ENCODE measurements at places on chromosomes 2 and 18. TPM values are rescaled to one million over a fixed set of nuclear protein-coding genes. Genes with fewer than 3 reads are reported as not detected.

The LYPD1 gene
- total RNA-seq: not detected

The UBXN4 gene
- 96.9 TPM for total RNA-seq

The INHBB gene
- total RNA-seq: not detected

The AFF3 gene
- 0.53 TPM for total RNA-seq

The TDRD15 gene
- not detected for total RNA-seq

DNA sequence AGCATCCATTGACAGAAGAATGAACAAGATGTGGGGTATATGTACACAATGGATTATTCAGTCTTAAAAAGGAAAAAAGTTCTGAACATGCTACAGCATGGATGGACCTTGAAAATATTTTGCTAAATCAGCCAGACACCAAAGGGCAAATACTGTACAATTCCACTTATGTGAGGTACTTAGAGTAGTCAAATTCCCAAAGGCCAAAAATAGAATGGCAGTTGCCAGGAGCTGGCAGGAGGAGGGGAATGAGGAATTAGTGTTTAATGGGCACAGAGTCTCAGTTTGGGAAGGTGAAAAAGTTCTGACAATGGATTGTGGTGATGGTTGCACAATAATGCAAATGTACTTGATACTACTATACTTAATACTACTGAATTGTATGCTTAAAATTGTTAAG lies 193.2 kb downstream of the MBD2 start:
- no peak overlapping the region for H3K27ac ChIP-seq
- no peak overlapping the region for H3K4me3 ChIP-seq
- no peaks in the 10 kb centered on the region for H3K36me3 ChIP-seq
- no peaks in the 10 kb centered on the region for H3K27me3 ChIP-seq

- H3K27me3 ChIP-seq: no peaks in the 10 kb centered on the region
- H3K4me3 ChIP-seq: no peak overlapping the region
- no peaks in the 10 kb centered on the region for H3K4me1 ChIP-seq
- H3K36me3 ChIP-seq: no peaks in the 10 kb centered on the region
- no peak overlapping the region for H3K27ac ChIP-seq
- DNase-seq: no peak
These were observed 304.8 kb downstream of the RND3 start for GRCh38 chr2:150182566-150183235.

GRCh38 chr2:71716697-71717624 lies 263.6 kb downstream of the DYSF start:
- H3K27me3 ChIP-seq: no peaks in the 10 kb centered on the region
- H3K27ac ChIP-seq: no peak overlapping the region
- H3K4me3 ChIP-seq: no peak overlapping the region
- no peaks in the 10 kb centered on the region for H3K4me1 ChIP-seq
- no peaks in the 10 kb centered on the region for H3K36me3 ChIP-seq

DNA sequence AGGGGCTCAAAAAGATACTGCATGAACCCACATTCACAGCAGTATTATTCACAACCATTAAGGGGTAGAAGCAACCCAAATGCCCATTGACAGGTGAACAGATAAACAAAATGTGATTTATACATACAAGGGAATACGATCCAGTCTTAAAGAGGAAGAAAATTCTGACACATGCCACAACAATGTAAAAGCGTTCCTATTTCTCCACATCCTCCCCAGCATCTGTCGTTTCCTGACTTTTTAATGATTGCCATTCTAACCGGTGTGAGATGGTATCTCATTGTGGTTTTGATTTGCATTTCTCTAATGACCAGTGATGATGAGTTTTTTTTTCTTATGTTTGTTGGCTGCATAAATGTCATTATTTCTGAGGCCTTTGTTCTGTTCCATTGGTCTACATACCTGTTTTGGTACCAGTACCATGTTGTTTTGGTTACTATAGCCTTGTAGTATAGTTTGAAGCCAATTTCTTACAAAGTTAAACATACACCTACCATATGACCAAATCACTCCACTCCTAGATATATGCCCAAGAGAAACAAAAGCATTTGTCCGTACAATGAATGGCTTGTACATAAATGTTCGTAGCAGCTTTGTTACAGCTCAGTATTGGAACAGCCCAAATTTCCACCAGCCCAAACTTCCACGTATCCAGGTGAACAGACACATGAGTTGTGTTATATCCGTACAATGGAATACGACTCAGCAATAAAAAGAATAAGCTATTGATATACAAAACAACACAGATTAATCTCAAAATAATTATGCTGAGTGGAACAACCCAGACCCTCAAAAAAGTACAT lies 85.1 kb downstream of the TMEM131 start:
- H3K36me3 ChIP-seq: no peaks in the 10 kb centered on the region
- DNase-seq: no peak
- no peaks in the 10 kb centered on the region for H3K27me3 ChIP-seq
- H3K4me3 ChIP-seq: no peak overlapping the region

DNA sequence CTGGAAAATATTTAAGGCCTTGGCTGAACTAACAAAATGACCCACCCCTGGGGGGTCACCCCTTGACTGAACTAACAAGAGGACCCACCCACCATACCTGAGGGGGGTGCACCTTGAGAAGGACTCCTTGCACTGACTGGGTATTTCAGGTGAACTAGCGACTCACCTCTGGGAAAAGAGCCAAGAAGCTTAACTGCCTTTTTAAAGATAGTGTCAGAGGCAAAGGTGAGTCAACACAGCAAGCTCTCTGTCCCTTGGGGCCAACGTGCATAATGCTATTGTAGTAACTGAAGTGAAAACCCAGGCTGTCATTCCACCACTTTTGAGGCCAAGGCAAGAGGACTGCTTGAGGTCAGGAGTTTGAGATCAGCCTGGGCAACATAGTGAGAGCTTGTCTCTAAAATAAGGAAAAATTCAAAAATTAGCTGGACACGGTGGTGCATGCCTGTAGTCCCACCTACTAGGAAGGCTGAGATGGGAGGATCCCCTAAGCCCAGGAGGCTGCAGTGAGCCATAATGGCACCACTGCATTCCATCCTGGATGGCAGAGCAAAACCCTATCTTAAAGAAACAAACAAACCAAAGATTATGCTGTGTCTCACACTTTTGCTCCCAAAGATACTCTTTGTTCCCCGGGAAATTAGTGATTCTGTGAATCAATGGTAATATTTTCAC lies 36.4 kb upstream of the ZCCHC2 start:
- H3K27me3 ChIP-seq: no peaks in the 10 kb centered on the region
- H3K4me1 ChIP-seq: no peaks in the 10 kb centered on the region
- no peak for DNase-seq
- no peak overlapping the region for H3K4me3 ChIP-seq
- no peak overlapping the region for H3K27ac ChIP-seq
- H3K36me3 ChIP-seq: no peaks in the 10 kb centered on the region

- H3K4me1 ChIP-seq: peaks cover 22% of the 10 kb centered on the region
- DNase-seq: no peak
These were observed 7.4 kb downstream of the MIB1 start for GRCh38 chr18:21747764-21748693.

DNA sequence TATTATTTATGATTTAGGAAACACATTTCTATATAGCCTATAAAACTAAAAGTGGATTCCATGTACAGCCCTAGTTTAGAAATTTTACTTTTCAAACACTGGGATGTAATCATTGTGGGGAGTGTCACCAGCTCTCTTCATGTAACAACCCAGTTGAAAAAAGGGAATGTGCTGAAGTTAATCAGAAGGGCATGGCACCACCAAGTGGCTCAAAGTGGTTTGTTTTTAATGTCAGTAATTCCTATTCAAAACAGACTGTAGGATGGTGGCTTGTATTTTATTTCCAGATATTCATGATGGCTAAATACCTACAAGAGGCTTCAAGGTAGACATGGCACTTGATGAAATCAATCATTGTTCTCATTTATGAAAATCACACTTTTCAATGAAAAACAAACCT lies 58.1 kb upstream of the TMEM182 start:
- DNase-seq: no peak
- H3K4me1 ChIP-seq: no peaks in the 10 kb centered on the region
- H3K27ac ChIP-seq: no peak overlapping the region

GRCh38 chr2:11009891-11010290 lies 98.2 kb downstream of the KCNF1 start:
- DNase-seq: no peak
- H3K4me3 ChIP-seq: no peak overlapping the region
- no peaks in the 10 kb centered on the region for H3K27me3 ChIP-seq
- no peak overlapping the region for H3K27ac ChIP-seq
- no peaks in the 10 kb centered on the region for H3K4me1 ChIP-seq

DNA sequence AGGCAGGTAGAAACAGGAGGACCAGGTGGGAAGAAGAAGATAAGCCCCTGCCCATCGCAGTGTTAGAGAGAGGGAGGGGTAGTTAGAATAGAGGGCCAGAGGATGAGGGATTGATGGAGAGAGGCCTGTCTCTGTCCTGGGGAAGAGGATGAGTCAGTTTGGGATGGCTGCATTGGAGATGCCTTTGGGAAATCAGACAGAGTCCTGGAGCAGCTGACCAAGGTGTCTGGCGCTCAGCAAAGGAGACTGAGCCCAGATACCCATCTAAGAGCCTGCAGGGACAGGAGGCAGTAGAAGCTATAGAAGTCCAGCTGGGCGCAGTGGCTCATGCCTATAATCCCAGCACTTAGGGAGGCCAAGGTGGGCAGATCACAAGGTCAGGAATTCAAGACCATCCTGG lies 177.8 kb upstream of the HAAO start:
- no peak overlapping the region for H3K4me3 ChIP-seq
- H3K36me3 ChIP-seq: no peaks in the 10 kb centered on the region
- no peak for DNase-seq
- no peaks in the 10 kb centered on the region for H3K4me1 ChIP-seq
- H3K27me3 ChIP-seq: no peaks in the 10 kb centered on the region
- no peak overlapping the region for H3K27ac ChIP-seq

GRCh38 chr2:3631851-3632659 lies 25.9 kb upstream of the ALLC start:
- H3K27me3 ChIP-seq: no peaks in the 10 kb centered on the region
- no peak overlapping the region for H3K27ac ChIP-seq
- H3K4me3 ChIP-seq: no peak overlapping the region
- H3K36me3 ChIP-seq: no peaks in the 10 kb centered on the region
- no peak for DNase-seq

DNA sequence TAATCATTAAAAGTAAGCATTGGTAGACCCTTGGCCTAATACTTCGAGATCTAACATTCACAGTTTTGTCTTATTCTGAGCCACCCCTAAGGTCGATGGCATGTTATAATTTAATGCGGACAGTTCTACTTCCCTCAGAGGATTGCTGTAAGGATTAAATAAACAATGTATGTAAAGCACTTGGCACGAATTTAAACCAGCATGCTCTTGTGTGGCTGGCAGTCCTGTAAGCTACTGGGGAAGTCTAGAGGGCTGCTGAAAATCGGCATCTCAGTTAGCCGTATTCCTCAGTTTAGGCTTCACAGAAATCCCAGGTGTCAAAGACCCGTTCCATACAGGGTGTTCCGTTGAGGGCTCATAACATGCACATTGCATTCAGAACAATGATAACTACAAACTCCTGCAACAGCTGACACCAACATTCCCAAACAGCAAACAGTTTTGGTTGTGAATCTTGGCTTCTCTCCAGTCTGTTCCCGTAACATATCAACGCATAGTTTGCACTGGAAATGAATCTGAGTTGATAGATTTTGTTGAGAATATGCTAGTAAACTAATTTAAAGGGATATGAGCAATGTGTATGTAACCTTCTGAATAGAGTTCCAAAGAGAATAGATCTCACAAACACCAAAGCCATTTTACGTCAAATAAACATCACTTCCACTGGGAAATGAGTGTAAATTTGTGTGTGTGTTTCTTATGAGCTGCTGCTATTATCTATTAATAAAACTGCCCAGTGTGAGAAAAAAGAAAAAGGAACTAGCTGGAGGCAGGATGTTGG lies 52.2 kb upstream of the ACKR3 start:
- H3K27ac ChIP-seq: no peak overlapping the region
- peaks cover 8% of the 10 kb centered on the region for H3K4me1 ChIP-seq
- no peak for DNase-seq
- no peak overlapping the region for H3K4me3 ChIP-seq
- no peaks in the 10 kb centered on the region for H3K36me3 ChIP-seq
- no peaks in the 10 kb centered on the region for H3K27me3 ChIP-seq

DNA sequence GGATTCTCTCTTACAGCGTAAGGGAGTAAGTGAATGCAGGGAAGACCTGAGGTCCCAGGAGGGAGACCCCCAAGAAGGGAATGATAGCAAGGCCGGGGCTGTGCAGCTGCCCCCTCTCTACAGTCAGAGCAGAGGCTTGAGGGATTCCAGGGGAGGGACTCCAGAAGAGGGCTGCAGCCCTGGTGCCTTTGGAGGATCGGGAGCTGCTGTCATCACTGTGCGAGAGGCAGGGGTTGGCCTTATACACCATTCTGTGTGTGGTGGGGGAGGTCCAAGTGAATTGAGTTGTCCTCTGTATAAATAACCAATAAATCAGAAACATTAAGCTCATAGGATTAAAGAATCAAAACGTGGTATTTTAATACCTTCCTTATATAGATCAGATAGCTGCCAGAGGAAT lies 114.9 kb downstream of the GLI2 start:
- no peaks in the 10 kb centered on the region for H3K27me3 ChIP-seq
- no peak for DNase-seq
- no peak overlapping the region for H3K4me3 ChIP-seq
- no peak overlapping the region for H3K27ac ChIP-seq
- no peaks in the 10 kb centered on the region for H3K4me1 ChIP-seq

DNA sequence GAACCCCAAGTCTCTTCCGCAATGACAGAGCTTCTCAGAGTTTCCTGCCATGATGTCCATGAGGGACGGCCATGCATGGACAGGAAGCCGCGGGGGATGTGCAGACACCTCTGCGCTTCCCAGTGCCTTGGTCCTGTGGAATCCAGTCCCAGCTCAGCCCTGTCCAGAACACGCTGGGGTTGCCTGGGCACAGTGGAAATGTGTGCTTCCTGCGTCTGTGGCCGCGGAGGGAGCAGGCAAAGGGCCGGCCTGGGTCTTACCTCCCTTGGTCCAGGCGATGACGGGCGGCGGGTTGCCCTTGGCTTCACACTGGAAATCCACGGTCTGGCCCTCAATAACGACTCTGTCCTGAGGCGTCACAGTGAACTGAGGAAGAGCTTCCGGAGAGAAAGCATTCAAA lies 79.6 kb downstream of the PXDN start:
- no peaks in the 10 kb centered on the region for H3K4me1 ChIP-seq
- H3K4me3 ChIP-seq: no peak overlapping the region
- no peaks in the 10 kb centered on the region for H3K36me3 ChIP-seq
- H3K27me3 ChIP-seq: no peaks in the 10 kb centered on the region
- H3K27ac ChIP-seq: no peak overlapping the region

DNA sequence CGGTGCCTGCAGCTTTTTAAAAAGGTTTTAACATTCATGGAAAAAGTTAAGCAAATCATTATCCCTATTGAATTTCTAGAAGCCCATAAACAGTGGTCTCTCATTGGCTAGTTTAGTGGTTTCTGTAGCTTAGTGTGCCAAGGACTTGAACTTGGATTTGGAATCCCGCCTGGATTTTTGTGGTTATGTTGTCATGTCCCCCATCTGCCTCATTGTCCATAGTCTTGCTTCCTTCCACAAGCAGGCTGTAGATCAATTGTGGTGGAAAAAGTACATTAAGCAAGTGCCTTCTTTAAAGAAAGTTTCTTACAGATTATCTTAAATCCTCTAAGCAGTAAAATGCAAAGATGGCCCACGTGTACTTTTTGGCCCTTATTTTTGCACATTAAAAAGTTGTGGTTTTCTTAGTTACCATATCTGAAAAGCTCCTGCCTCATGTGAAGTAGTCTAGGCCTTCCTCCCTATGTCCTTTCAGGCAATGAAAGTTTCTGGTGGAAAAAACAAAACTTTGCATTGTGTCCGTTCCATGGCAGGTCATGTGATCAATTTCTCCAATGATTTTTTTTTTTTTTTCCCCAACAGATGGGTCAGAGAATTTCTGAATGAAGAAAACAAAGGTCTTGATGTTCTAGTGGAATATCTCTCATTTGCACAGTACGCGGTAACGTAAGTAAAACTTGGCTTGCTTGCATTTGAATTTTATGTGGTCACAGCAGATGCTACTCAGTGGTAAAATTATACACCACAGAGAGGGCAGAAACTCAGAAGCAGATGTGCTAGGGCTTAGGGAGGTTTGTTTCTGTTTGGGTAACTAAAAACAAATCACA lies 158.9 kb downstream of the PRPF40A start:
- no peak for DNase-seq
- H3K27me3 ChIP-seq: no peaks in the 10 kb centered on the region
- no peak overlapping the region for H3K4me3 ChIP-seq
